Tibial artery (tissue), 4 donors: ENCODE measurements at places on chromosomes 6 and 20.

- no peak overlapping the region for H3K4me3 ChIP-seq
- H3K27ac ChIP-seq: no peak overlapping the region
- no peaks in the 10 kb centered on the region for H3K36me3 ChIP-seq
- peaks cover 20% of the 10 kb centered on the region for H3K4me1 ChIP-seq
Measured at GRCh38 chr20:15544742-15545141, 1028.5 kb downstream of the KIF16B start.

DNA sequence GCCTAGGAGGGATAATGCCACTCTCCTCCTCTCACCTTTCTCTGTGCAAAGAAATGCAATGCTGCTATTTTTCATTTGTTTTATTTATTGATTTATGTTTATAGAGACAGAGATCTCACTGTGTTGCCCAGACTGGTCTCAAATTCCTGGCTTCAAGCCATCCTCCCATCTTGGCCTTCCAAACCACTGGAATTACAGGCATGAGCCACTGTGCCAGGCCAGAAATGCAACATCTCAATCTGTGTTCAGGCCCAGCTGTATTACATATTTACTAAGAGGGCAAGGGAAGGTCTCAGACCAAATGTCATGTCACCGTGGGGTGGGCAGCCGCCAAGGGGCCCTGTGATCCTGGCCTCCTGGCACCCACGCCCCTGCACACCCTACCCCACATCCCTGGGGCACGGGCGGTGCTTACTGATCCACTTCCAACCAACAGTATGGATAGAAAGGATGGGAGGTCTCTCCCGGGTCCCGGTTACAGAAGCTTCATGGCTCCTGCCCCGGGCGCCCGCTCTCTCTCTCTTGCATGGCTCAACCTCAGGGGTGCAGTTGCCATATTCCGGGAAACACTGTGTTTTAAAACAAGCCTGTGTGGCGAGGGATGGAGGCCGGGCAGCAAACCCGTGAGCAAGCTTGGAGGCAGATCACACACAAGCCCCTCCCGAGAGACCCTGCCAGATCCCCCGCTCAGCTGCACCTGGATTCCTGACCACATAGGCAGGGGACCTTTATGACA lies 111.8 kb downstream of the AGPAT4 start:
- H3K4me1 ChIP-seq: no peaks in the 10 kb centered on the region
- H3K27ac ChIP-seq: peak overlapping the region; percentile 51
- no peak for DNase-seq
- H3K27me3 ChIP-seq: no peaks in the 10 kb centered on the region
- H3K36me3 ChIP-seq: peaks cover 21% of the 10 kb centered on the region

DNA sequence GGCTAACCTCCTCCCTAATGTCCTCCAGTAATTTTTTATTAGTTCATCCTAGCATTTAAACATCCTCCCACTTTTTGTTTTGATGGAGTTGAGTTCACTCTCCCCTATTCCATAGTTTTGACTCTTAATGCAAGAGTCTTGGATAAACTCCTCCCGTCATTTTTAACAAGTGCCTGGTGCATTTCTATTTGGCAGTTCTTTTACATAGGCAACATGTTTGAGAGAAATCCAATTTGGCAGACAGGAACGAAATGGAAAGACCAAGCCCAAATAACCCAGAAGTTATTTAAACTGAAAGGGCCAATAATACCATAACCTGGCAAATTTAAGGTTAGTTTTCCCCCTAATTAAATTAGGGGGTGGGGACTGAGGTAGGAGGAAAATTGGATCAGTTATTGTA lies 291.5 kb upstream of the MANEA start:
- no peak for DNase-seq
- H3K27ac ChIP-seq: no peak overlapping the region
- H3K4me3 ChIP-seq: no peak overlapping the region
- no peaks in the 10 kb centered on the region for H3K36me3 ChIP-seq
- H3K27me3 ChIP-seq: no peaks in the 10 kb centered on the region
- H3K4me1 ChIP-seq: no peaks in the 10 kb centered on the region

GRCh38 chr6:102677225-102677624 lies 1283.7 kb downstream of the GRIK2 start:
- no peak overlapping the region for H3K27ac ChIP-seq
- no peak overlapping the region for H3K4me3 ChIP-seq
- DNase-seq: no peak
- no peaks in the 10 kb centered on the region for H3K4me1 ChIP-seq

GRCh38 chr6:11353921-11354389 lies 121.5 kb upstream of the NEDD9 start:
- H3K27ac ChIP-seq: peak overlapping the region; percentile 75
- no peaks in the 10 kb centered on the region for H3K36me3 ChIP-seq
- H3K4me3 ChIP-seq: no peak overlapping the region
- peak; percentile 70 for DNase-seq
- no peaks in the 10 kb centered on the region for H3K27me3 ChIP-seq

- H3K27me3 ChIP-seq: peaks cover 5% of the 10 kb centered on the region
- no peak overlapping the region for H3K4me3 ChIP-seq
- no peak overlapping the region for H3K27ac ChIP-seq
- H3K4me1 ChIP-seq: no peaks in the 10 kb centered on the region
Measured at GRCh38 chr6:41672816-41673703, 34.8 kb downstream of the MDFI start.

GRCh38 chr6:31791324-31792089 lies 4.0 kb downstream of the VARS1 start:
- H3K27me3 ChIP-seq: no peaks in the 10 kb centered on the region
- H3K4me1 ChIP-seq: peaks cover 16% of the 10 kb centered on the region
- no peak for DNase-seq
- peaks cover 10% of the 10 kb centered on the region for H3K36me3 ChIP-seq
- no peak overlapping the region for H3K4me3 ChIP-seq
- no peak overlapping the region for H3K27ac ChIP-seq

DNA sequence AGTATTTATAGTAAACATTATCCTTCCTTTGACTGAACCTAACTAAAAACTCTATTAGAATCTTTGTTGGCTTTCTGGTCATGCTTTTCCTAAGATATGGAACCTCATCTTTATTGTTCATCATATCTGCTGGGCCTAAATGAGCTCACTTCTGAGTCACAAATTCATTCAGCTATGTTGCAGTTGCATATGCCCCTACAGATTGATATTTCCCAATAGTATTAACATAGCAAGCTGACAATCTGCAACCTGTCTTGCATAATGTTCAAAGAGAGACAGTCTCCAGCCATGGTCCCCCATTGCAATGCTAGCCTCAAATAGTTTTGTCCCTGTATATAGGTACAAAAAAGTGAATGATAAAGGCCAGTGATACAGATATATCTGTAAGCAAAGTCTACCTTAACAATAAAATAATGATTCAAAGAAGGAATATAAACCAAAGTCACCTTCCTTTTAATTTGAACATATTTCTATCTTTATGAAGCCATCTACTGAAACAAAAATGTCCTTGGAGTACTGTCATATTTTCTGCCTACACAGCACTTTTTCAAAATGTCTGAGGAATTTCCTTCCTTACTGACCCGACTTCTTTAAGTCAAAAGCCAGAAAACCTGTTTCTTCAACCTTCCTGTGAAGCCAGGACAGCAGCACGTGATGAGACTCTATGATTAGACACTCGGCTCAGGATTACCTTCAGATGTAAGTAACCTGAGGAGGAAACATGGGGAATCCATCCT lies 140.7 kb downstream of the UBE3D start:
- H3K27ac ChIP-seq: no peak overlapping the region
- H3K4me3 ChIP-seq: no peak overlapping the region
- DNase-seq: no peak

GRCh38 chr20:57561356-57562279 lies 708 bp downstream of the PCK1 start:
- no peak for DNase-seq
- H3K4me3 ChIP-seq: no peak overlapping the region

DNA sequence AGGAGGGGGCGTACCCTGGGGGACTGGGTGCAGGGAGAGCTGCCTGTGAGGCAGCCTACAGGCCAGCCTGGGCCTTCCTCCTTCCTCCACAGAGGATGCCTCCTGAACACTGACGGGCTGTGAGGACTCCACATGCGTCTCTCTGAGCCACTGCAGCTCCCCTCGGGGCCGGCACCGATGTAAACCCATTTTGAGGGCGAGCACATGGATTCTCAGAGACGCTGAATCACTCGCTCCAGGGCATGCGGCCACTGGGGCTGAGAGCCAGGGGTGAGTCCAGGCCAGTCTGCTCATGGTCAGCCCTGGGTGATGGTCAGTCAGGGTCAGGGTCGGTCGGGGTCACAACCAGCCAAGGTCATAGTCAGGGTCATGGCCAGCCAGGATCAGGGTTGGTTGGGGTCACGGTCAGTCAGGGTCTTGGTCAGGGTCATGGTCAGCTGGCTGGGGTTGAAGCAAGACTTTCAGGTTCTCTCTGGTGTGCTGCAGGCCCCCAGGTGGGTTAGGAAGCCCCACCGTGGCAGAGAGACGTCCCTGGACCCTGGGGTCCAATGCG lies 14.7 kb upstream of the RBBP8NL start:
- DNase-seq: no peak
- no peaks in the 10 kb centered on the region for H3K4me1 ChIP-seq
- peaks cover 71% of the 10 kb centered on the region for H3K27me3 ChIP-seq
- no peak overlapping the region for H3K4me3 ChIP-seq
- no peaks in the 10 kb centered on the region for H3K36me3 ChIP-seq
- no peak overlapping the region for H3K27ac ChIP-seq

- DNase-seq: no peak
- no peak overlapping the region for H3K27ac ChIP-seq
- no peaks in the 10 kb centered on the region for H3K36me3 ChIP-seq
- no peaks in the 10 kb centered on the region for H3K4me1 ChIP-seq
Measured at GRCh38 chr6:167980911-167981580, 16.4 kb upstream of the KIF25 start.

GRCh38 chr6:166007349-166008263 lies 160.0 kb downstream of the TBXT start:
- no peak overlapping the region for H3K27ac ChIP-seq
- H3K4me1 ChIP-seq: peaks cover 40% of the 10 kb centered on the region
- H3K27me3 ChIP-seq: no peaks in the 10 kb centered on the region
- H3K36me3 ChIP-seq: no peaks in the 10 kb centered on the region
- H3K4me3 ChIP-seq: no peak overlapping the region

DNA sequence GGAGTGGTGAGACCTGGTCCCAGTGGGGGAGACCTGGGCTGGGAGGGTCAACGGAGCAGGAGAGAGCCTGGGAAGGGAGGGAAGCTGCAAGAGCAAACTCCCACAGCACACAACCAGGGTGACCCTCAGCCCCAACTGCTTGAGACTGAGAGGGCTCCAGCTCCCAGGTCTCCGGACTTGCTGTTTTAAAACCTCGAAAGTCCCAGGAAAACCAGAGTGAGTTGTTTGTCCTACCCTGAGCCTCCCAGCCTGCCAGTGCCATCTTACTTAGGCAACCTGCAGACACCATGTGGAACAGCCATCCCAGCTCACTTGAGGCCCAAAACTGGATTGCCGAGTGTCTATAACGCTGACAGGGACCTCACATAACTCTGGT lies 4.8 kb upstream of the NTSR1 start:
- H3K4me1 ChIP-seq: peaks cover 16% of the 10 kb centered on the region
- no peak overlapping the region for H3K27ac ChIP-seq
- peaks cover 51% of the 10 kb centered on the region for H3K27me3 ChIP-seq
- no peak overlapping the region for H3K4me3 ChIP-seq
- no peak for DNase-seq

GRCh38 chr20:35604449-35604747 lies 11.2 kb upstream of the SPAG4 start:
- H3K4me1 ChIP-seq: no peaks in the 10 kb centered on the region
- H3K36me3 ChIP-seq: no peaks in the 10 kb centered on the region
- H3K27ac ChIP-seq: no peak overlapping the region
- H3K27me3 ChIP-seq: no peaks in the 10 kb centered on the region
- no peak overlapping the region for H3K4me3 ChIP-seq
- DNase-seq: no peak

DNA sequence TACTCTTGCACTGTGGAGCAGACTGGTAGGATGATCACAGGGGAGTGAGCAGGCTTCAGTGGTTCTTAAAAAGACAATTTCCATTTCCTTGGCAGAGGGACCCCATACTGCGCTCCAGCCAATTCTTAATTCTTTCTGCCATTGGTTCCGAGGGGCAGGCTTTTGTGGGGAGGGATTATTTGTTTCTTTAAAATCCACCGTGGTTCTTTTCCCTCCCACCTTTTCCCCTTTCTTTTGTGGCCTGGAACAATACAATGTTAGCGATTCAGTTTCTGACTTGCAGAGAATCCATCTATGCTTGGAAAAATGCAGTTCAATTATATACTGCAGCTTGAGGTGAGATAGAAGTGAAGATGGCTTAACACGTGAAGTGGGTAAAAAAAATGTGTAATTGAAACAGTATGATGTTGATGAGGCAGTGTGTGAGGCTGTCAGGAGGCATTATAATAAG lies 379.0 kb upstream of the FLRT3 start:
- H3K4me3 ChIP-seq: no peak overlapping the region
- no peaks in the 10 kb centered on the region for H3K27me3 ChIP-seq
- H3K4me1 ChIP-seq: peaks cover 16% of the 10 kb centered on the region
- H3K36me3 ChIP-seq: no peaks in the 10 kb centered on the region
- DNase-seq: no peak

DNA sequence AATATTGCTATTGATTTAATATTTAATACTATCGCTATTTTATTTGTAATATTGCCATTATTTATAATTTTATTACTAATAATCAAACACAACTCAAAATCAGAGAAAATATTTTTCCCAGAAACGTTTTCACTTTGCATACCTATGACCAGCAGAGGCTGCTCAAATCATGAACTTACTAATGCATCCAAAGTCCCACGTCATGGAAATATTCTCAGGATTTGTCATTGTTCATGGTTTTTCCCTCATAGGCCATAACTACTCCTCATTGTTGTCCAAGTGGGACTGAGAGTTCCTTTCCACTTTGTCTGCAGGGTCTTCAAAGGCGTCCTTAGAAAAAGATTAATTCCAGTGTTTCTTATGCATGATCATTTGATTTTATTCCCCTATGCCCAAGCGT lies 344.8 kb downstream of the THBS2 start:
- H3K4me3 ChIP-seq: no peak overlapping the region
- no peak for DNase-seq
- H3K36me3 ChIP-seq: no peaks in the 10 kb centered on the region
- no peak overlapping the region for H3K27ac ChIP-seq

DNA sequence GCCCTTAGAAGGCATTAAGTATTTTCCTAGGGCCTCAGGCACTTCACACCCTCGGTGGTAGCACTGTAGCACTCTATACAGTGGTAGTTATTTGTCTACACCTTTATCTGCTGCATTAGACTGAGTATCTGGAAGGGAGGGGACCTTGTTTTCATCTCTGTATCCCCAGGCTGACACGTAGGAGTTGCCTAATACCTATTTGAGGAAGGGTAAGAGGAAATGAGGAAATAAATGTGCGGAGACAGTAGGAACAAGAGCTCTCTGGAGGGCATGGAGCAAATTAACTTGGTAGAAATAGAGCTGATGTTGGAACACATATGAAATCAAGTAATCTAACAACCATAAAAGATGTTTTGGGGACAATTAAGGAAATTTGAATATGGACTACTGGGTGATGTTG lies 3.9 kb downstream of the CNPY3 start:
- no peaks in the 10 kb centered on the region for H3K4me1 ChIP-seq
- H3K36me3 ChIP-seq: peaks cover 42% of the 10 kb centered on the region
- no peak overlapping the region for H3K4me3 ChIP-seq
- DNase-seq: no peak
